ENCODE measurements at places on chromosomes 7 and 10. TPM values are rescaled to one million over a fixed set of nuclear protein-coding genes. Genes with fewer than 3 reads are reported as not detected.

The HGF gene
- 0.32 TPM for total RNA-seq

The SPDYE1 gene
- total RNA-seq, result not detected

The HECW1 gene
- total RNA-seq, result not detected

The SPDYE11 gene
- total RNA-seq, result not detected

The PDZD8 gene
- 20.8 TPM for total RNA-seq

The KAT6B gene
- 46.2 TPM for total RNA-seq

The SLC26A4 gene
- total RNA-seq, result 0.10 TPM

The TCAF2 gene
- total RNA-seq, result 23.4 TPM

The POR gene
- total RNA-seq, result 77.4 TPM

The CWF19L1 gene
- 40.2 TPM for total RNA-seq

The SRGN gene
- 271 TPM for total RNA-seq

The PGAM2 gene
- 1.1 TPM for total RNA-seq

The AOAH gene
- 53.3 TPM for total RNA-seq

The PTF1A gene
- total RNA-seq, result not detected

The ANK3 gene
- 56.7 TPM for total RNA-seq

The ZNF727 gene
- not detected for total RNA-seq

The AHCYL2 gene
- total RNA-seq, result 15.9 TPM

The SCIN gene
- total RNA-seq, result 0.12 TPM

The INTS1 gene
- 102 TPM for total RNA-seq

Data from T-cell (primary cell).